ENCODE measurements at places on chromosomes 11 and 22.

GRCh38 chr11:113773092-113773415 lies 438 bp downstream of the ZW10 start:
- no peak for DNase-seq

DNA sequence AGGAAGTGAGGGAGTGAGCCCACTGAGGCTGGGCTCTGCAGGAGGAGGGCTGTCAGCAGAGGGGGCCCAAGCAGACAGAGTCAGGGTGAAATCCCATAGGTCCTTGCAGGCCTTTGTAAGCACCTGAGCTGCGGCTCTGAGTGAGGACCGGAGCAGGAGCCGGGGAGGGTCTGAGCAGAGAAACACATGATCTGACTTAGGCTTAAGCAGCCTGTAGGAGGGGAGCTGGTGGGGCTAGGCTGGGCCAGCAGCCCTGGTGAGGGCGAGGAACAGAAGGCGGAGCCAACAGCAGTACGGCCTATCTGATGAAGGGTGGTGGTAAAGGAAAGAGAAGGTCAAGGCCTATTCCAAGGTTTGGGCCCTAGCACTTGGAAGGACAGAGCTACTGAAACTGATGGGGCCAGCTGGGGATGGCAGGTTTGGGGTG lies 26.9 kb upstream of the CBX7 start:
- DNase-seq = no peak

- DNase-seq = no peak
Observed at GRCh38 chr11:27159335-27159679, 118.7 kb downstream of the BBOX1 start.

DNA sequence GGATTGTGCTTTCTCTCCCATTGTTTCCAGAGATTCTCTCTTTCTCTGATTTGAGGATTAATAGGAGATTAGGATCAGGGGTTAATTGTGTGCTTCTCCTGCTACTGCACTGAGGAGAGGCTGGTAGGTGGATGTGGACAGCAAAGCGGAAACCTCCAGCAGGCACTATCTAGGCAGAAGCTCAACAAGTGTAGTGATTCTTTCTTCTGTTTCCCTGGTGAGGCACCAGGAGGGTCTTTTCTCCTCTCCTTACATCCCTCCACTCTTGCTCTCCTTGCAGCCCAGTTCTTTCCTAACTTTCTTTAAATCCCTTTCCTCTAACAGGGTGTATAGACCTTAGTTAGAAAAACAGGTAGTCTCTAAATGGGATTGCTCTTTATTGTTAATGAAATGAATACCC lies 1.9 kb upstream of the ZBTB16 start:
- DNase-seq = no peak

- no peak for DNase-seq
Observed at GRCh38 chr22:42207918-42208317, 62.5 kb downstream of the TCF20 start.

GRCh38 chr22:46650078-46650810 lies 30.1 kb downstream of the GRAMD4 start:
- no peak for DNase-seq

- no peak for DNase-seq
Observed at GRCh38 chr22:18979957-18980356, 43.9 kb upstream of the PRODH start.

- DNase-seq = no peak
Observed at GRCh38 chr22:36546932-36547331, 18.0 kb upstream of the EIF3D start.
